ENCODE measurements at places on chromosomes 11 and 22.

DNA sequence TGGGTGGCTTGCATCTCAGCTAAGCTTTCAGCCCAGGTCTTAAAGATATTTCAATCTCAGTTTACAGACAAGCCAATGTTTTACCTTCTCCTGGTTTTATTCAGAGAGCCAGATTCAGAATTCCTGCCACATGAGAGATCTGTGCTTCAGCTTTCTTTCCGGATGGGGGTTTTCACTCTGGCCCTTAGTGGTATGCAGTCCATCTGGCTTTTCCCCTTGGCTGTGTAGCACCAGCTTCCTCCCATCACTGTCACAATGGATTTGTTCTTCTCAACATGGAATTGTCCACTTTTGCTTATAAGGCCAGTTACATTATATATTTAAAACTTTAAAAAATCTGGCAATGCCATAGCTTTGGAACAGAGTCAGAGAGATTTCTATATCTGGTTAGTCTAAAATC lies 303.9 kb downstream of the ETS1 start:
- peak; percentile 65 for DNase-seq

DNA sequence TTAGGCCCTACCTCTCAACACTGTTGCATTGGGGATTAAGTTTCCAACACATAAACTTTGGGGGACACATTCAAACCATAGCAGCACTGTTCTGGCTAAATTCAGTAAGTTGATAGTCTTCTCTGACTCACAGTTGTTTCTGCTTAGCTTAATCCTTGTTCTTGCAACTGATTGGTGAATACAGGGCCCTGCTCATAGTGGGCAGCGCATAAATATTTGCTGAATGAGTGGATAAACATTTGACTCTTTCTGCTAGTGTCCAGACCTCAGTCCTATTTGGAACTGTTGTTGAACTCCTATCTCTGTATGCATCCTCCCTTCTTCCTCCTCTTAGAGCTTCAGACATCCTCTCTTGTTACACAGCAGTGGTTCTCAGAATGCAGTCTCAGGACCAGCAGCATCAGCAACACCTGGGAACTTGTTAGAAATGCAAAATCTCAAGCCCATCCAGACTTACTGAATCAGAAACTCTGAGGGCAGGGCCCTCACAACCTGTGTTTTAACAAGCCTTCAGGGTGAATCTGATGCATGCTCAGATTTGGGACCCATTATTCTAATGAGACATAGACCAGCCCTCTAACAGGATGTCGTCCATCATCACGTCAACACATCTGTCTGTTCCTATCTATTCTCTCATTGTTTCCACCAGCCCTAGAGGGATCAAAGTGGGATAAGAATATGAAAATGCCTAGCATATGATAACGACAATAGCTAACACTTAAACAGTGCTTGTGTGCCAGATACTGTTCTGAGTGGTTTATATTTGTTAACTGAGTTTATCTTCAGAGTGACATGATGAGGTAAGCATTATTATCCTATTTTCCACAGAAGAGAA lies 22.3 kb downstream of the SPON1 start:
- no peak for DNase-seq

- no peak for DNase-seq
Observed at GRCh38 chr22:30250039-30250565, 3.5 kb upstream of the LIF start.

DNA sequence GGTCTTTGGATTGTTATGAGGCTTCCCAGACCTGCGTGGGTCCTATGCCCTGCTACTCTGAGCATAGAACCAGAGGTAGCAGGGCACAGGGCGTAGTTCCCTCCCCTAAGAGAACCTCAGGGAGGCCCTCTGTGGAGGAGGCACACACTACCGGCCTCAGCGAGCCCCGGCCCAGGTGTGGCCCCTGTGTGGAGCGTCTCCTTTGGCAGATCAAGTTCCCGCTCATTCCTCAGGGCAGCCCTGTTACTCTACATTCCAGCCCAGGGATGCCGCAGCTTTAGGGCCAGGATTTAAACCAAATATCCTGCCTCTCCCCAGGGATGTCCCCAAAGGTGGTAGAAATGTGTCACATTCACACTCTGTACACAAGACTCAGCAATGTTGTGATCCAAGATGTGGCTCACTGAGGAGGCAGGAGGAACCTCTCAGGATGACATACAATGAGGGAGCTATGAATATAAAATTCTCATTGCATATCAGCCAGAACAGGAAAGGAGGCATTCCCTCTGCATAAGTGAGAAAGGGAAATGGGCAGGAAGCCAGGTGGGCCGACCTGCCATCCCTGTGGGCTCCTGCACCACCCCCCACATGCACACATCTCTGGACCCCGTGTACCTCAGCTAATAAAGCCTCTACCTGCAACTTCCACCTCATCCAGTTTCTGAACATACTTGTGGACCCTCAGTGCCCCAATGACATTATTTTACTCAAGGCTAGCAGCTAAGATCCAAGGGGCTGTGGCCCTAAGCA lies 131.9 kb upstream of the TEAD1 start:
- peak; percentile 56 for DNase-seq

DNA sequence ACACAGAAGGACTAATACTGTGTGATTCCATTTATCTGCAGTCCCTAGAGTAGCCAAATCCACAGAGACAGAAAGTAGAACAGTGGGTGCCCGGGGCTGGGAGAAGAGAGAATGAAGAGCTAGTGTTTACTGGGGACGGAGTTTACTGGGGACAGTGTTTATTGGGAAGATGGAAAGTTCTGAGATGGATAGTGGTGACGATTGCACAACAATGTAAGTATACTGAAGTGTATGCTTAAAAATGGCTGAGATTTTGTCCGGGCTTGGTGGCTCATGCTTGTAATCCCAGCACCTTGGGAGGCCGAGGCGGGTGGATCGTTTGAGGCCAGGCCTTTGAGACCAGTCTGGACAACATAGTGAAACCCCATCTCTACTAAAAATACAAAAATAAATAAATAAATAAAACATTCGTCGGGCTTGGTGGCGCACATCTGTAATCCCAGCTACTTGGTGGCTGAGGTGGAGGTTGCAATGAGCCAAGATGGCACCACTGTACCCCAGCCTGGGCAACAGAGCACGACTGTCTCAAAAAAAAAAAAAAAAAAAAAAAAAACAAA lies 132.4 kb downstream of the CTTN start:
- DNase-seq = no peak

GRCh38 chr11:61897387-61898246 lies 6.3 kb upstream of the FADS3 start:
- DNase-seq = no peak

DNA sequence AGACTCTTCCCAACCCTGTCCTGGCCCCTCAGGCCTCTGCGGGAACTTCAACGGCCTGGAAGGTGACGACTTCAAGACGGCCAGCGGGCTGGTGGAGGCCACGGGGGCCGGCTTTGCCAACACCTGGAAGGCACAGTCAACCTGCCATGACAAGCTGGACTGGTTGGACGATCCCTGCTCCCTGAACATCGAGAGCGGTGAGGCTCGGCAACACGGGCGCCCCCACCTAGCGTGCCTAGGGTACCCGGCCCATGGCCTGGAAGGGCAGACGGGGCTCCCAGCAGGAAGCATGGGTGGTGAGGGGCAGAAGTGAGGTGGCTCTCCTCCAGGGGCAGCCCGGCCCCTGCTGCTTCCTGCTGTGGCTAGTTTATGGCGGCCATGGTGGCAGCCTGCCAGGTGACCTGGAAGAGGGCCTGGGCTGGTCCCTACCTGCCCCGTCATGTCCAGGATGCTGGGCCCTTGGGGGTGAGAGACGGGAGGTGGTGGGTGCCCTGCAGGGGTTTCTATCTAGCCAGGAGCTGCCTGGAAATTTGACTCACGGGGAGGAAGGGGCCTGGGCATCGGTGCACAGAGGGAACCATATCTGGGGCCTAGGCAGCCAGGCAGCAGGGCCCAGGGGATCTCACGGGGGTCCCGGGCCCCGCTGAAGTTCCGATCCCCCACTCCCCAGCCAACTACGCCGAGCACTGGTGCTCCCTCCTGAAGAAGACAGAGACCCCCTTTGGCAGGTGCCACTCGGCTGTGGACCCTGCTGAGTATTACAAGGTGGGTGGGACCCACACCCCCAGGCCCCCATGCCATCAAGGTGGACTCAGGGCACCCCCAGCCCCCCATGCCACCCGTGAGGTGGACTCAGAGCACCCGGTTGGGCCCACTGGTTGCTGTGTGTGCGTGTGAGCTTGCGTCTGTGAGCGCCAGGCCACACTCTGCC lies 9.2 kb downstream of the MUC2 start:
- DNase-seq = no peak

GRCh38 chr11:102449651-102450570 lies 2.7 kb downstream of the TMEM123 start:
- no peak for DNase-seq

- no peak for DNase-seq
Observed at GRCh38 chr11:61918251-61918937, 1.0 kb upstream of the RAB3IL1 start.

- peak; percentile 45 for DNase-seq
Observed at GRCh38 chr22:32080904-32081303, 37.8 kb downstream of the SLC5A1 start.

GRCh38 chr11:44608991-44609782 lies 43.7 kb downstream of the CD82 start:
- no peak for DNase-seq
